ENCODE measurements at places on chromosomes 12 and 14.

DNA sequence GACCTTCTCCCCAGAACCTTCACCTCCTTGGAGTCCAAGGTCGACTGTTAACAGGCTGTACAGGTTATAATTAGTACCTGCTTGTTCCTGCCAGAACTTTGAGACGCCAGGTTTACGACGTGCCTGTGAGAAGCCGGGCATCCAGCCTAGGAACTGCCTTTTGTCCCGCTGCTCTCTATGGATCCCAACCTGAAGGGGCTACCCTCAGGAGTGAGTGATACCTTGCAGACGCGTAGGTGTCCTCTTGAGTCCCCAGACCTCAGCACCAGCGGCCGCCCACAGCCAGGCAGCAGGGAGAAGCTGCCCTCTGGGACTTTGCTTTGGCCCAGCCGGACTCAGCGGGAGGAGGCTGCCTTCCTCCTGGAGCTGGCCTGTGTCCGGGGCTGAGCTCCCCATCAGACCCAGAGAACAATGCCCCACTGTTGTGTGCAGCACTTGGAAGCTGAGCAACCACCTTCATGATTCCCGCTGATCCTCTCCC lies 16.2 kb downstream of the SYNE3 start:
- no peak for DNase-seq

DNA sequence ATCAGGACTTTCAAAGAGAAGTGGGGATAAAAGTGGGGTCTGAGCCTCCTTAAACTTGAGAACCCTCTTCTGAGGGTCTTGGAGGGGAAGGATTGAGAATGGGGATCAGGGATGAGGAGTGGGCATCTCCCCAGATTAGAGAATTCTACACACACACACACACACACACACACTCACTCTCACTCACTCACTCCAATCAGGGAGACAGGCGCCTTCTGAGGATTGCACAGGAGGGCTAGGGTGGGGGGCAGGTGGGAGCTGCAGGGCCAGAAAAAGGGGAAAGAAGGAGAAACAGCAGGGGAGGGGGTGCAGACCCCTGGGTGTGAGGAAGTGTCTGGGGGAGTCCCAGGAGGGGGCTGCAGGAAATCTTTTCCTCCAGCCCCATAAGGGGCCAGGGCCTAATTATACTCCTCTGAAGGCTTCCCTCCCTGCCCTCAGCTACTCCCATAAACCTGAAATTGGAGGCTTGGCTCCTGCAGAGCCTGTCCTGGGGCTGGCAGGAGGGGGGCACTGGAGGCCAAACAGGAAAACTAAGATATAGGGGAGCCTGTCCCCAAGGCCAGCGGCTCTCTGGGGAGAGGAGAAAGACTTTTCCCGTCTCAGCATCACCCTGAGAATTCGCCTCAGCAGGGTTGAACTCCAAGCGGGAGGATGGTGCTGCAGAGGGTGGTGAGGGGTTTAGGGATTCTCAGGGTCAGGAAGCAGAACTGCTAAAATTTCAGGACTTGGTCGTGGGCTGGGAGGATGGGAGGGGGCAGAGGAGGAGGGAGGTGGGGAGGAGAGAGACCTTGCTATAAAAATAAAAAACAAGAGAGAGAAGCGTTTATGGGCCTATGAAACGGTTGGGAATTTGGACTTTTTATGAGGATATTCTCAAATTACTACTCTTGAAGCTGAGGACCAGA lies 1.6 kb downstream of the HOXC9 start:
- DNase-seq = no peak

DNA sequence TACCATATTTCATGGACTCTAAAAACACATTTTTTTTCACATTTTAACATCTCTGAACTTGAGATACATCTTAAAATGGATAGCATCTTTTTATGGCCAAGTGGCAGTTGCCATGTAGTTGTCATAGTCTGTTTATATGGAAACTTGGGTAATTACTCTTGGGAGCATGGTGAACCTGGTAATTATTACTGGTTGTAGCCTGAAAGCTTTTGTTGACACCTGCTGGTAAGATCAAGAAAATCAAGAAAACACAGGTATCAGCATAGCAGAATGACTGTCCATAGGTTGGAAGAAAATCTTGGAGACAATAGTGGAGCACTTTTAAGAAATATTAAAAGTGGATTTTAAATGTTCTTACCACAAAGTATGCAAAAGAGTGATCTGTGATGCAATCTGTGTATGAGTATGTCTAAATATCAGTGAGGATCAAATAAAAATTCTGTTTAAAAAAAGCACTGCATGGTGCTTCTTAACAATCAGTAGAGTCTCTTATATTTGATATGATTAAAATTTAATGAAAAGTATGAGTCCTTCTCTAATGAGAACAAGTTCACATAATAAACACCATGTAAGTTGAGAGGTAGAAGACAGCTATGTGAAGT lies 44.2 kb downstream of the TTC8 start:
- peak; percentile 20 for DNase-seq

DNA sequence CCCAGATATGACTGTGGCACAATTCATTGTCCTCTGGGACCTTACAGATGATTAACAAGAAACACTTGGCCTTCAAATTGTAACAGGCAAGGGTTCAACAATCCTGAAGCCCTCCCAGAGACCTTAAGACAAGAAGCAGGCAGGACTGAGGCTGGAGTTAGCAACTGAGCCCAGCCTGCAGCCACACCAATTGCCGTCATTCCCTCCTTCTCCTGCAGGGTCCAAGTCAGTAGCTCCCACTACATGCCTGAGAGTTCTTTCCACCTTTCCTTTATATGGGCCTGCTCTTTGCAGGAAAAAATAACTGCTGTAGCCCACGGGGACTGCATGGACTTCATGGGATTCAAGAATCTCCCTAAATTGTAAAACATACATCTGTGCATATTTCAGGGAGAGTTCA lies 2.4 kb upstream of the SERPINA4 start:
- no peak for DNase-seq

GRCh38 chr12:108516511-108517275 lies 1.6 kb downstream of the FICD start:
- DNase-seq = peak; percentile 8

- DNase-seq = peak; percentile 67
Observed at GRCh38 chr14:37566811-37567371, 28.2 kb downstream of the FOXA1 start.
